Esophagus squamous epithelium (tissue), 5 donors: ENCODE measurements at places on chromosomes 11 and 22. TPM values are rescaled to one million over a fixed set of nuclear protein-coding genes. Genes with fewer than 3 reads are reported as not detected.

The PAFAH1B2 gene
- 49.6 TPM for total RNA-seq

The CENATAC gene
- total RNA-seq, result 9.2 TPM

The TRPM5 gene
- not detected for total RNA-seq

The FGF3 gene
- total RNA-seq, result not detected

The SPON1 gene
- 1.6 TPM for total RNA-seq

The THY1 gene
- 0.57 TPM for total RNA-seq

The P4HA3 gene
- not detected for total RNA-seq

The GRAP2 gene
- 11.1 TPM for total RNA-seq

The RASSF10 gene
- 15.2 TPM for total RNA-seq

The OR52N4 gene
- not detected for total RNA-seq

The NTM gene
- total RNA-seq, result 3.2 TPM

The OR52E8 gene
- total RNA-seq, result not detected

The PTS gene
- total RNA-seq, result 36.1 TPM

The OR51I1 gene
- 0.38 TPM for total RNA-seq

The RELA gene
- total RNA-seq, result 48.3 TPM

The OR8A1 gene
- total RNA-seq, result not detected

The PIWIL4 gene
- total RNA-seq, result 3.1 TPM

The GAS2 gene
- 0.15 TPM for total RNA-seq

The LRRN4CL gene
- 0.27 TPM for total RNA-seq

The NLRP14 gene
- total RNA-seq, result 0.09 TPM

The HTR3B gene
- total RNA-seq, result 0.64 TPM

The FXYD2 gene
- total RNA-seq, result not detected

The DDB1 gene
- total RNA-seq, result 146 TPM

The SLC5A12 gene
- not detected for total RNA-seq
